ENCODE measurements at places on chromosomes 4 and X.

- DNase-seq: no peak
Observed at GRCh38 chr4:37652747-37653527, 33.2 kb downstream of the RELL1 start.

DNA sequence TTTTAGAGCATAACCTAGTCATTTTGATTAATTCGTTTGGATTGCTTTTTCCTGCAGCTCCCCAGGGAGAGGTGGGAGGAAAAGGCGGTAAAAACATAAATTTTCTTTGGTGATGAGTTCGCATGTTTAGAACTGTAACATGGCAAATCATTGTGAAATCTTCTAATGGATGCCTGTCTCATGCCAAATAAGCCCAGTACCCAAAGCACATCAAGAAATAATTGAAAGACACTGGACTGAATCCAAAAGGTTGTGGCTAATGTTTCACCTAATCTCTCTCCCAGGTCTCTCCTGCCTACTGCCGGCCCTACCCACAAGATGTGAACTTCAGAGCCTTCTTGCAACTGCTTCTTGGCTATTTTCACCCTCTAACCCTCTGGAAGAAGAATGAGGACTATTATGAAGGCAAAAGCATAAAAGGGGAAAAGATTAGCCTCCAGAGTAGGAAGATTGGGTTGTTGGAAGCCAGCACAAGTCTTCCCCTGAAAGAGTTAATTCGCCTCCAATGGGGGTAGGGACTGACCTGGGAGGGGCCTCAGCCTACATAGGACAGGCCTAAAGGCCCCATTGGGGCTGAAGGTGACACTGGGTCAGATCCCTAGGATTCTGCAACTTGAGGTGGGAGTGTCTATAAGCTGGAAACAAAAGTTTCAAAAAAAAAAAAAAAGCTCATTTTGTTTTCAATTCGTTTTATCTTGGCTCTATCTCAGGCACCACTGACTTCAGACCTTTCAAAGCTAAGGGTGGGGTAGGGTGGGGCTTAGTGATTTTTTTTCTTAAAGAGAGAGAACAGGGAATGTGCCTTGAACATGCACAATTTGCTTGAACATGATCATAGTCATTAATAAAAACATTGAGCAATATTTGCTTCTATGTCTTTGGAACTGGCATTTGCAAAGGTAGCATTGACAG is 278.6 kb upstream of the KLF3 start:
- DNase-seq: no peak

DNA sequence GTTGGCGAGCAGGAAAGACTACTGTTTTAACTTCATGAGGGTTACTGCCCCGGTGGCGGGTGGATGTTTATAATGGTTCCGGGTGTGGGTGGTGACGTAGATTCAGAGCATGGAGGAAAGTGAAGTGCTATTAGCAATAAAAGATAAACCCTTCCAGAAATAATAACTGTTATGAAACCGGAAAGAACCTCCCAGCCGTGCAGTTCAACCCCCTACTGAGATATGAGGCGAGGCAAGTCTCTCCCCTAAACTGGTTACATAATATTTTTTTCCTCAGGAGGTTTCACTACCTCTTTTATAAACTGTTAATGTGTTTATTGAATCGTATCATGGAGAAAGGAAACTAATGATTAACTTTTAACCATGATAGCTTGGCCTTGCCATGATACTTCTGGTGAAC is 33.9 kb upstream of the STIM2 start:
- DNase-seq: no peak

DNA sequence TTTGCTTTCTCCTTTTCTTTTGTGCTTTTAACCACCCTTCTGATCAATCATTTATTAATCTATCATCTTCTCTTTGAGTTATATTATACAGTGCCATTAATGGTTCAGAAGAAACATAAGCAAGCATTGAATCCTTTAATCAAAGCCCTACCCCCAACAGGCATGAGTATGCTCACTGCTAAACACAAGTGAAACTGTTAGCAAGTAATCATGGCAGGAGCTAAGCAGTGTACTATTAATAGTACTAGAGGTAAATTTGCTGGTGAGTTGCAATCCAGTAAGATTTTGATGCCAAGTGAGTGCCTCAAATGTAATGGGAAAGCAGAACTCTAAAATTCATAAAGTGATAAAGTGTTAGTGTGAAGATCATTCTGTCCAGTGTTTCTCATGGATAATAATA is 57.2 kb downstream of the FNIP2 start:
- no peak for DNase-seq

DNA sequence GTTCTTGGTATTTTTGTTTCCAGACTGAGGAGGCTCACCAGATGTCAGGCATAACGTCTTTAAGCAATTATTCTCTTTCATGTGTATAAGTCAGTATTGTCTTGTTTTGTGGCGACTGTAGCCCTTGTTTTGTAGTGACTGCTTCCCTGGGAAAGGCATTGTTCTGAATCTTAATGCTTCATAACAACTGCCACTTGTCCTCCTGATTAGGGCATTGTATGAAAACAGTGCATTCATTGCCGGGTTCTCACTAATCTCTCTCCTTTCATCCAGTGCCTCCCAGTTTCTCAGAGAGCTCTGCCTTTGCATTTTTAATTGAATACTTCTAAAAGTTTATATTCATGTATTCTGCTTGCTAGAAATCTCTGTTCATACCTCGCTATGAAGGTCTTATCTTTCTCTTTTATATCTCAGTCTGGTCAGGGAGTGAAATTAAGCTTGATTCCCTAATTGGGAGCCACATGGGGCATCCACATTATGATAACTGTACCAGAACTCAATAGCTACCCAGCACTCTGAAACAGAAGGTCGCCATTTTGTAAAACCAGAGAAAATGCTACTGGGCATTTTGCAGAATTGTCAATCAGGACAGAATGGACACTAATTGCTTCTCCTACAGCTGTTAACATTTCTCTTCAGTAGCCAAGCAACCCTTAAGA is 149.8 kb downstream of the GBA3 start:
- DNase-seq: no peak

DNA sequence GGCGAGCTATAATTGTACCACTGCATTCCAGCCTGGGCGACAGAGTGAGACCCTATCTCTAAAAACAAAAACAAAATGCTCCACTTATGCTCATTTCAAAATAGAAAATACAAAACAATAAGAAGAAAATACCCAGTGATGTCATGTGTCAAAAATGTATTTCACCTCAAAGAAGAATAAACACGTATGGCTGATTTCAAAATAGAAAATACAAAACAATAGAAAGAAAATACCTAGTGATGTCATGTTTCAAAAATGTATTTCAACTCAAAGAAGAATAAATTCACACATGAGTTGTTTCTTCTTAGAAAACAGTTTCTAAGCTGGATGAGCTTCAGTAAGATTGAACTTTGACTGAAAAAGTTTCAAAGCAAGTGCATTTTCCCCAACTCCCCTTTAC is 20.3 kb upstream of the PDCL2 start:
- no peak for DNase-seq

DNA sequence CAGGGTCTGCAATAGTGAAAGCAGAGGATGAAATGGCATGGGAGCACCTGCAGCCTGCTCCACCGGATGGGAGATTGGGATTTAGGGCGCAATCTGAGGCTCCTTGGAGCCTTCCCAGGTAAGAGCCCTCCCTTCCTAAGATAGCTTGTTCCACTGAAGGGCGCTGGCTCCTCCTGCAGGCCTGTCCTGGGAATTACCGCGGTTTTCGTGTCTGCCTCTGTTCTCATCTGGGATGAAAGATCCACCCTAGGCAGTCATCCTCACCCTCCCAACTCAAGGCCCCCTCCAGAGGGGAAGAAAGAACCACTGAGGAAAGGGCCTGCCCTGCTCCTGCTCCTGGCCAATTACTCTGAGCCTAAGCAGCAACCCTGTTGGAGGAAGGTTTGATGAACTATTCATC is 547.5 kb downstream of the SMARCA1 start:
- no peak for DNase-seq

- DNase-seq: no peak
Observed at GRCh38 chr4:43276321-43276720, 383.8 kb downstream of the GRXCR1 start.

- no peak for DNase-seq
Observed at GRCh38 chrX:132843363-132843762, 115.1 kb downstream of the HS6ST2 start.

GRCh38 chr4:17647927-17648326 is 33.5 kb downstream of the MED28 start:
- DNase-seq: no peak

All from osteoblast (primary cell).